Parietal lobe (tissue), 2 donors: ENCODE measurements at places on chromosomes 3 and 15. TPM values are rescaled to one million over a fixed set of nuclear protein-coding genes. Genes with fewer than 3 reads are reported as not detected.

Gene TP63
- 0.63 TPM for total RNA-seq

Gene EBLN2
- total RNA-seq, result 22.5 TPM

Gene TGM4
- total RNA-seq, result not detected

Gene SCN11A
- total RNA-seq, result 0.63 TPM

Gene TP53BP1
- 258 TPM for total RNA-seq

Gene IQCF5
- total RNA-seq, result not detected

Gene FANCD2OS
- total RNA-seq, result not detected

Gene LEO1
- total RNA-seq, result 62.0 TPM

Gene NEK10
- total RNA-seq, result 42.9 TPM

Gene RETNLB
- total RNA-seq, result not detected

Gene CP
- 0.94 TPM for total RNA-seq

Gene TICRR
- total RNA-seq, result 6.6 TPM

Gene THSD4
- total RNA-seq, result 0.94 TPM

Gene GP5
- total RNA-seq, result not detected

Gene IL1RAP
- total RNA-seq, result 23.5 TPM

Gene A4GNT
- total RNA-seq, result not detected

Gene PLA2G4E
- not detected for total RNA-seq

Gene NOP10
- 59.2 TPM for total RNA-seq
